ENCODE measurements at places on chromosomes 7 and 10.

GRCh38 chr10:62652564-62652963 lies 152.0 kb upstream of the ADO start:
- DNase-seq: no peak

DNA sequence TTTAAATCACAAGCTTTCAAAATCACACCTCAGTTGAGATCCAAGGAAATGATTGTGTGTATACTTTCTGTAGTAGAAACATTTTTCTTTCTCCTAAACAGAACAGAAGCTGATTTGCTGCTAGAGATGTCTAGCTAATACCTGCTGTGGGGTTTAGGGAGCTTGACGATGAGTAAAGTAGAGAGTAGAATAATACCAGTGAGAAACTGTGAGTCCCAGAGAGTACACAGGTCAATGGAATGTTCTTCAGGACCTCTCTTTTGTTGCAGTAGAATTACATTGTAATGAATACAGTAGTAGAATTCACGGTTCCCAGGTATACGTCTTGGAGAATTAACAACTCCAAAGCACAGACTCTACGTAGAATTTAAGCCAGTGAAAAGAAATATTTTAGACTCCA lies 18.0 kb downstream of the TRUB1 start:
- no peak for DNase-seq

DNA sequence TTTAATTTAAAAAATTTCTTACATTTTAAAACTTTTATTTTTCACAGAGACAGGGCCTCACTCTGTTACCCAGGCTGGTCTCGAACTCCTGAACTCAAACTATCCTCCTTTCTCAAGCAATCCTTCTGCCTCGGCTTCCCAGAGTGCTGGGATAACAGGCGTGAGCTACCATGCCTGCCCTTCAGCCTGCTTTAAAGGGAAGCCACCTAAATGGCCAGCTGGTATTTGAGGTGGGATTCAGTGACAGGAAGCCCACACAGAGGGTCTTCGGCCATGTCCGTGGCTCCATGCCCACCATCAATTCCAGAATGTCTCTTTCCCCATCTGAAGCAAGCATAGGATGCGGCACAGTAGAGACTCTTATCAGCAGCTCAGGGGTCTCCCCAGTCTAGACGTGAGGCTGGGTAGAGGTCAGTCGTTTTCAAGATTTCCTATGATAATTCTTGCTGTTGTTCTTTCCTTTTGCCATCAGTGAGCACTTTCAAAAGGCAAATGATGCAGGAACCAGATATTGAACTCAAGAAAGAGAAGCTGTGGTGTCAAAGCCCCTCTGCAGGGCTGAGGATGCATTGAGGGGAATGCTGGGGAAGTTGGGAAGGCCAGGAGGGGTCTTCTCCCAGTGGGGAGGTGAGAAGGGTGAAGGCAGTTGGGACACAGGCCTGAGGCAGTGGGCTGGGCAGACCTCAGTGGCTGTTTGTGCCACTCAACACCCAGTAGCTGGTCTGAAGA lies 291.5 kb upstream of the IGFBP3 start:
- DNase-seq: no peak

DNA sequence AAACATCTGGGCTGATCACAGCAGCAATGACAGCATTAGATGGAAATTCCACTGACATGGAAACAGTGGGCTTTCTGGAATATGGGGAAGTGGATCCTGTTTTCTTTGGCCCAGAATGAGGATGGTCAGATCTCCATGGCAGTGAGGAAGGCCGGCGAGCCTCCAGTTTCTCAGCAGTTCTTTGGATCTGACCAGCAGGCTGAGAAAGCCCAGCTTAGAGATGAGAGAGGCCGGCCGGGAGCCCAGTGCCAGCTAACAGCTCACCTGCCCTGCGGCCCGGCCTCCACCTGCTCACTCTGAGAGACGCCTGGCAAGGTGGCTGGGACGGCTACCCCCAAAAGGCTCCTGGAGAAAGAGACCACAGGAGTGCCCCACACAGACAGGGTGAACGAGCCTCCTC lies 24.2 kb downstream of the GPER1 start:
- no peak for DNase-seq

DNA sequence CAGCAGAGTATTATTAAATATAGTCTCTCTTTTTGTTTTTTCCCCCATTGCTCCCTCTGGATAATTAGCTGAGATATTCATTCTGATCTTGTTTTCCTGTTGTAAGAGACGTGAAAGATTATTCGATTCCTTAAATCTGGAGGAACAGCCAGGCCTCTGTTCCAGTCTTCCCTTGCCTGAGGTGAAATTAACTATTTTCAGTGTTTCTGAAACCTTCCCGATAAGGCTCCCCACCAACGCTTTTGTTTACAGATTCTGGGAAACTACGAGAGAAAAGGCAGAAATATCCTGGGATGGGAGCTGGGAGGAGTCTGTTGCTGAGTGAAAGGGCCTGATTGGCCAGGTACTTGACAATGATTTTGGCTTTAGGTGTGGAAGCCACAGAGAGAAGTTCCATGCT lies 63.6 kb upstream of the AGR3 start:
- no peak for DNase-seq

- no peak for DNase-seq
These were observed 12.6 kb downstream of the PTEN start for GRCh38 chr10:87875929-87876571.

- no peak for DNase-seq
These were observed 94.1 kb upstream of the FAM133B start for GRCh38 chr7:92684274-92684673.

- DNase-seq: no peak
These were observed 286.7 kb downstream of the FZD1 start for GRCh38 chr7:91550931-91551330.

DNA sequence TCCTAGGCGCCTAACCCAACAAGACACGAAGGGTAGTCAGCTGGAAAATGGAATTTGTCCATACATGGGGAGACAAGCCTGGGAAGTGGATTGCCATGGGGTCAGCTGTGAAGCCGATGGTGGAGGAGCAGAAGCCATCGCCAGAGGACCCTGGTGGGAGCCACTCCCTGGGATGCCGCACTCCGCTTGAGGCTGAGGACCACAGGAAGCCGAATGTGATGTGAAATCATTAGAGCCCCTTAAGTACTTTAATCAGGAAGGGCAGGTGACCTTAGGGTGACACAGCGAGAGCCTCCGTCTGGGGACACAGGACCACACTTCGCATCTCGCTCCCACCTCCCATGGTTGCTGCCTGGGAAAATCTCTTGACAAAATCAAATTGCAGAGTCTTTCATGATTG lies 614.6 kb upstream of the MGMT start:
- no peak for DNase-seq

DNA sequence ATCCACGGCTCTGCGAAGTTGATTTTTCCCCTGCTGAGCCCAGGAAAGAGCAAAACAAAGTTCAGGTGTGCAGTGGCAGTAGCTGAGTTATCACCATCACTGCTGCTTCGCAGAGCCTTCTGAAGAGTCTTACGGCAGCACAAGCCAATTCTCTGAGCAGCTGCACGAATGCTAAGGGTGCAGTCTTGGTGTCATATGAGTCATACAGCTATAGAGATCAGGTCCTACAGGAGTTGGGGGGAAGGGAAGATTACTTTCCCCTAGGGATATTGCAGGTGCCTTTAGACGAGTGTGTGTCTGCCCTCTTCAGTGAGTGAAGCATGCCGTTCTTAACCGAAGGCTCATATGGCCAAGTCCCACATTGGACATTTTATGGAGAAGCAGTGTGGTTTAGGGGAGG lies 227.8 kb downstream of the CELF2 start:
- no peak for DNase-seq

GRCh38 chr10:122336332-122336731 lies 38.2 kb upstream of the PLEKHA1 start:
- no peak for DNase-seq

GRCh38 chr7:32941181-32941580 lies 16.1 kb upstream of the FKBP9 start:
- no peak for DNase-seq

GRCh38 chr10:15313843-15314242 lies 57.2 kb downstream of the FAM171A1 start:
- no peak for DNase-seq

- peak; percentile 43 for DNase-seq
These were observed 17.9 kb upstream of the TMEM225B start for GRCh38 chr7:99579956-99580777.

DNA sequence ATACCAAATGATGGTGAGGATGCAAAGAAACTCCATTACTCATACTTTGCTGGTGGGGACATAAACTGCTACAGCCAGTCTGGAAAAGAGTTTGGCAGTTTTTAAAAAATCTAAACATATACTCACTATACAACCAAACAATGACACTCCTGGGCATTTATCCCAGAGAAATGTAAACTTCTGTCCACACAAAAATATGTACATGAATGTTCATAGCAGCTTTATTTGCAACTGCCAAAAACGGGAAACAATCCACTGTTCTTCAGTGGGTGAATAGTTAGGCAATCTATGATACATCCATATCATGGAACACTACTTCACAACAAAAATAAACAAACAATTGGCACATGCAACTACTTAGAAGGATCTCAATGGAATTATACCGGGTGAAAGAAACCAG lies 276.4 kb upstream of the SP8 start:
- no peak for DNase-seq

GRCh38 chr7:87027900-87028299 lies 31.6 kb downstream of the ELAPOR2 start:
- DNase-seq: no peak

DNA sequence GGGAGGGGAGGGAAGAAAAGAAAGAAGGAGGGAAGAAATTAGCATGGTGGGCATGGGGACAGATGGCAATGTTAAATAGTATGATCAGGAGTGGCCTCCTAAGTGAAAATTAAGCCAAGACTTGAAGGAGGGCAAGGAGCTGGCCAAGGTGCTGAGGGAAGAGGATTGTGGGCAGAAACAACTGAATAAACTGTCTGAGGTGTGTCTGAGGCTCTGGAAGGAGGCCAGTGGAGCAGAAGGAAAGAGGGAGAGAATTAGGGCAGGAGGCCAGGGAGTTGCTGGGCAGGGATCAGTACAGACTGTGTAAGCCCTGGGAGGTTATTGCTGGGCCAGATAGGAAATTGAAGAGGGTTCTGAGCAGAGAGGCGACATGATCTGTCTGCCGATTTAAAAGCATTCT lies 40.6 kb upstream of the VKORC1L1 start:
- DNase-seq: no peak

- no peak for DNase-seq
These were observed 166.9 kb downstream of the GLI3 start for GRCh38 chr7:42070068-42070467.

GRCh38 chr7:26485367-26485934 lies 193.8 kb downstream of the SNX10 start:
- DNase-seq: no peak

GRCh38 chr7:112334366-112334765 lies 115.9 kb upstream of the IFRD1 start:
- DNase-seq: no peak

All from stimulated activated CD8-positive, alpha-beta memory T cell treated with anti-CD3 and anti-CD28 coated beads, Interleukin-4, amount 100 ng/mL, for 1 hour (primary cell).